Osteocyte (in vitro differentiated cells): ENCODE measurements at places on chromosomes 5 and 9. TPM values are rescaled to one million over a fixed set of nuclear protein-coding genes. Genes with fewer than 3 reads are reported as not detected.

Gene MEIKIN
- total RNA-seq, result not detected in 2 replicates

Gene KIF4B
- not detected in 2 replicates for total RNA-seq

Gene BARHL1
- total RNA-seq, result not detected in 2 replicates

Gene HMGCR
- 44.7 and 50.3 TPM in 2 replicates for total RNA-seq

Gene SEMA6A
- total RNA-seq, result 2.3 and 2.6 TPM in 2 replicates

Gene AQP3
- total RNA-seq, result 0.86 and 1.1 TPM in 2 replicates

Gene BTNL8
- not detected in 2 replicates for total RNA-seq

Gene PRR7
- 2.8 and 4.4 TPM in 2 replicates for total RNA-seq

Gene ST8SIA4
- not detected in 2 replicates for total RNA-seq

Gene CCL27
- total RNA-seq, result 0.78 and 1.1 TPM in 2 replicates

Gene TLN1
- 433 and 439 TPM in 2 replicates for total RNA-seq

Gene GPR151
- not detected in 2 replicates for total RNA-seq

Gene LRRC19
- not detected in 2 replicates for total RNA-seq

Gene TSSK1B
- 0.21 and 0.42 TPM in 2 replicates for total RNA-seq

Gene DND1
- 1.6 and 1.9 TPM in 2 replicates for total RNA-seq

Gene IFNB1
- total RNA-seq, result not detected in 2 replicates

Gene ZNF354C
- total RNA-seq, result 4.6 and 6.3 TPM in 2 replicates

Gene CDC25C
- total RNA-seq, result 1.9 and 2.2 TPM in 2 replicates

Gene CYSRT1
- total RNA-seq, result 1.5 and 1.7 TPM in 2 replicates

Gene OSMR
- 33.1 and 34.4 TPM in 2 replicates for total RNA-seq

Gene CAVIN4
- 1.1 and 1.6 TPM in 2 replicates for total RNA-seq

Gene C7
- not detected in 2 replicates for total RNA-seq

Gene CCDC192
- not detected in 2 replicates for total RNA-seq

Gene GPR150
- total RNA-seq, result 0.16 and 0.21 TPM in 2 replicates

Gene KLHL3
- total RNA-seq, result 2.2 and 3.1 TPM in 2 replicates

Gene PDE6A
- not detected in 2 replicates for total RNA-seq

Gene FRRS1L
- total RNA-seq, result 5.1 and 6.7 TPM in 2 replicates

Gene GFI1B
- total RNA-seq, result not detected in 2 replicates

Gene SLC1A1
- total RNA-seq, result 6.8 and 7.0 TPM in 2 replicates

Gene RORB
- total RNA-seq, result not detected in 2 replicates

Gene TPPP
- 0.13 and 0.16 TPM in 2 replicates for total RNA-seq

Gene SLC22A4
- 1.4 and 2.5 TPM in 2 replicates for total RNA-seq

Gene GABRA1
- total RNA-seq, result not detected in 2 replicates

Gene STING1
- 61.6 and 73.0 TPM in 2 replicates for total RNA-seq

Gene ADAMTS12
- 13.9 and 15.5 TPM in 2 replicates for total RNA-seq

Gene CPLANE1
- 31.4 and 33.7 TPM in 2 replicates for total RNA-seq

Gene ANKRD18B
- total RNA-seq, result 13.8 and 15.3 TPM in 2 replicates

Gene ANKRD20A1
- 0.42 and 1.7 TPM in 2 replicates for total RNA-seq

Gene AK8
- total RNA-seq, result 0.91 and 2.1 TPM in 2 replicates

Gene LCN12
- total RNA-seq, result 0.57 and 1.4 TPM in 2 replicates
